NCI-H524 treated with DMSO at 0.1 percent for 48 hours (cell line): ENCODE measurements at places on chromosomes 11 and 22.

GRCh38 chr11:46356924-46357482, 9.7 kb downstream of the DGKZ start:
- no peak for DNase-seq

GRCh38 chr11:129998107-129998506, 4.5 kb downstream of the PRDM10 start:
- DNase-seq, result no peak

DNA sequence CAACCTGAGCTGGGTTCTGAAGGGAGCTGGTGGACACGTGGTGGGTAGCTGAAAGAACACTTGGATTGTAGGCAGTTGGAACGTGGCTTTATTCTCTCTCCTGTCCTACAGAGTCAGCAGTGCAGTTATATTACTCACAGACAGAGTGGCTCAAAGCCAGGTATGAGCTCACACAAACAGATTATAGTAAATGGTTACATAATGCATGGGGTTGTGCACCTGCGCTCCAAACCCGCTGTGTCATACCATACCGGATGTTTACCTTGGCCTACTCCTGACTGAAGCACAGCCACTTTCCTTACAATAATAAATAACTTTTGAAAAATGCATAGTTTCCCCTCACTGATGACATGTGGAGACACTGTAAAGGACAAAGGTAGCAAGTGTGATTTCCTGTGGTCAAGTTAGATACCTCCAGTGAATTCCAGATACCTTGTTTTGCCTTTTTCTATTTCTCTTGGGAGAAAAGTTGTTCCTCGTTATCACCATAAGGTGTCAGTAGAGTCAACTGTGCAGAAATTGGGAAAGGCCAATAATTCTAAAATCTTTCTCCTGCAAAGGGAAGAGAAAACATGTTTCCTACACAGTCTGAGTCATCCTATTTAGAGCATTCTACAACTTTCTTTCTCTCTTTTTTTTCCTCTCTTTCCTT, 13.5 kb downstream of the MS4A6A start:
- DNase-seq, result no peak

DNA sequence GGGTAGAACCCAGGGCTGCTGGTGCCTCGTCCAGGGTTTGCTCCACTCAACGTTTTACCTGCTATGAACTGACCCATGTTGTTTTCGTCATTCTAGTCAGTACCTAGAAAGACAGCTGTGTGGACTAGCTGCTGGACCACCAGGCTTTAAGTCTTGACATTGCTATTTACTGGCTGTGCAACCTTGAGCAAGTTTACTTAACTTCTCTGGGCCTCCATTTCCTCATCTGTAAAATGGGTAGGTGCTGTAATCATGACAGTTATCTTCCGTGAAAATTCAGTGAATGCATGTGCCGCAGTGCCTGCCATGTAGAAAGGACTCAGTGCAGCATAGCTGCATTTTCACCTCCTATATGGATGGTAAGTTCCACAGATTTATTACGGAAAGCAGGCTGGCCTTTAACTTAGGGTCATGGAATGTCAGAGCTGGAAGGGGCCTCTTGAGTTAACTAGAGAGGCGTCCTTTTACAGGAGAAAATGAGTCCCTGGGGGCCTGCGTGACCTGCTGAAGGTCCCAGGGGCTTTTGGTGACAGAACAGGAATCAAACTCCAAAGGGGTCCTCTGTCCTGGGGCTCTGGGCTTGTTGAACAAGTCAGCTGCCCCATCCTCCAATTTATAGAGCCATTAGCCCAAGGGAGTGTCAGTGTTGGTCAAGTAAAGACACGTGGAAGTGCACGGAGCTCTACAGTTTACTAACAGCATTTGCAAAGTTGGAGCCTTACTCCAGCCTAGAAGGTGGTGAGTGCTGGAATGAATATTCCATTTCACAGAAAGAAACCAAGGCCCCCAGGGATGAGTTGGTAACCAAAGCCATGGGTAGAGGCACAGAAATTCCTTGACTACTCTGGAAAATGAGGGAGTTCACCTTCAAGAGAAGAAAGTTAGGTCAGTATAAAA, 12.0 kb upstream of the MALAT1 start:
- no peak for DNase-seq

DNA sequence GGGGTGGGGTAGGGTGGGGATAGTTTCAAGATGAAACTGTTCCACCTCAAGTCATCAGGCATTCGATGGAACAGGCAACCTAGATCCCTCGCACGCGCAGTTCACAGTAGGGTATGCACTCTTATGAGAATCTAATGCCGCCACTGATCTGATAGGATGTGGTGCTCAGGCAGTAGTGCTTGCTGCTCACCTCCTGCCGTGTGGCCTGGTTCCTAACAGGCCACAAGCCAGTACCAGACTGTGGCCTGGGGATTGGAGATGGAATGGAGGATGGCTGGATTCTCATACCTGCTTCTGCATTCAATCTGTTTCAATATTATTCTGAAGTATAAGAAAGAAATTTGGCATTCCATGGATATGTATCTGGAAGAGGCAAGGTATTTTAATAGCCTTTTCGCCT, 73.1 kb downstream of the RBFOX2 start:
- DNase-seq, result no peak

DNA sequence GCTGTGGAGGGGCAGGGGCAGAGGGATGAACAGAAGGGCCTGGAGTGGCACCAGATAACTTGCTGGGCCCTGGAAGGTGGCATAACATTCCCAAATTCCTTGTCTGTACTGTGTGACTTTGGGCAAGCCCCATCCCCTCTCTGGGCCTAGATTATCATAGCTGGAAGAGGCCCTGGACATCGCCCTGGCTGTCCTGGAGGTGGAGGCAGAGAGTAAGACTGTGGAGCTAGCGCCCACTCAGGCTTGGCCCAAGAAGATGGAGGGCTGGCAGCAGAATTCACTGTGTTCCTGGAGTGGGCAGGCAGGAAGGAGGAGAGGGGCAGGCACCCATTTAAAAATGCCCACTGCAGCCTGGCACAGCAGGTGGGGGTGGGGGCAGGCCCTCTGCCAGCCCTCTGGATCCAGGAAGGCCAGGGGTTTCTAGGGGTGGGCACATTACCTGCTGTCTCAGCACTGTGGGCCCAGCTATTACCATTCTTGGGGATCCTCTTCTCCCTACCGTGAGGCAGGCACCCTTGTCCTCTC, 22.6 kb downstream of the ARHGEF17 start:
- DNase-seq, result no peak

- peak; percentile 19 for DNase-seq
Measured at GRCh38 chr11:88103337-88104206, 71.7 kb downstream of the RAB38 start.

DNA sequence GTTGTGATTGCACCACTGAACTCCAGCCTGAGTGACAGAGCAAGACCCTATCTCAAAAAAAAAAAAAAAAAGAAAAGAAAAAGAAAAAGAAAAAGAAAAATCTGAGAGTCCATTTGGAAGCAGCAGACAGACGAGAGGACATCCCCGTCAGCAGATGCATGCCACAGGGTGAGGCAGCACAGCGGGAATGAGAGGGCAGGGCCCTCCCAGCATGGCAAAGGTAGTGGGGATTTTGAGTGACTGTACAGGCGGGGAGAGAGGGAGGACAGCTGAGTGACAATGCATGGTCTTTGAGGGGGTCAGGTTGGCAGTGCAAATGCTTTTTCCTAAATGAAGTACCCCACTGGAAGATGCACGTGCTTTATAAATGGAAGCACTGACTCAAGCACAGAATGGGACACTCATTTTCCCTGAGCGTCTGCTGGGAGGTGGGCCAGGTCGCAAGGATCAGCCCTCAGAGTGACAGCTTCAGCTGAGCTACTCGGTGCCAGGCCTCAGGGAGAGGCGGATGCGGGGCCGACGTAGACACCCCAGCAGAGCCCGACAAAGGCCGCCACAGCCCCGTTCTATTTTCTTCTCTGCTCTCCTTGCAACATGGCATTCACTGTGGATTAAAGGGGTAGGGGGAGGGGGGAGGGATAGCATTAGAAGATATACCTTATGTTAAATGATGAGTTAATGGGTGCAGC, 113.5 kb downstream of the SHANK2 start:
- DNase-seq, result no peak

- DNase-seq, result no peak
Measured at GRCh38 chr11:10436224-10436623, 18.8 kb upstream of the AMPD3 start.

DNA sequence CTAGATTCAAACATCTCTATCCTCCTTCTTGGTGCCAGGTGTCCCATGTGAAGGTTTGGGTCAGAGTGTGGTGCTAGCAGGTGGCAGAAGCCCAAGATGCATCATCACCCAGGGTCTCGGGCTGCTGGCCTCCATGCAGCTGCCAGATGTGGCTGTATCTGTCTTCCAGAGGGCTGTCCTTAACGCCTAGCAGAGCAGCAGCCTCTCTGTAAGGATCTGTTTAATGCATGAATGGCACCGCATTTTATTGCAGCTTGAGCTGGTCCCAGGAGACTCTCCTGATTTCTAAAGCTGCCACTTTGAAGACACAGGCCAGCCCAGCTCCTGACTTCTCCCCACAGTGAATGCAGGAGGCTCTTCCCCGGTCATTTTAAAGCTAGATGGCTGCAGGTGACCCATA, 26.3 kb downstream of the SLC1A2 start:
- DNase-seq, result peak; percentile 58

DNA sequence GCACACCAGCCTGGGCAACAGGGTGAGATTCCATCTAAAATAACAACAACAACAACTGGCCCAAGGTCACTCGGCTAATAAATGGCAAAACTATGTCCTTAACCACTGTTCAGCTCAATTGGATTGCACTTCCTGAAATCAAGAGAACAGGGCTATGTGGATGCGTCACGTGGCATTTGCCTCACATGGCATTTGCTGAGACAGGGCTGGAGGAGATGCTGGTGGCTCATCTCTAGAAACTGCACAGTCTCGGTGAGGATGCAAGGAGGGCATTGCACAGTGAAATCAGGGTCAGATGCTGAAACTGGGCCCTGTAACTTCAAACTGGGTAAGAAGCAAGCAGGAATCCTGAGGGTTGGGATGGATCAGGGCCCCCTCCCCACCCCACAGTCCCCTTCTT, 171.9 kb downstream of the BUD13 start:
- DNase-seq, result no peak

DNA sequence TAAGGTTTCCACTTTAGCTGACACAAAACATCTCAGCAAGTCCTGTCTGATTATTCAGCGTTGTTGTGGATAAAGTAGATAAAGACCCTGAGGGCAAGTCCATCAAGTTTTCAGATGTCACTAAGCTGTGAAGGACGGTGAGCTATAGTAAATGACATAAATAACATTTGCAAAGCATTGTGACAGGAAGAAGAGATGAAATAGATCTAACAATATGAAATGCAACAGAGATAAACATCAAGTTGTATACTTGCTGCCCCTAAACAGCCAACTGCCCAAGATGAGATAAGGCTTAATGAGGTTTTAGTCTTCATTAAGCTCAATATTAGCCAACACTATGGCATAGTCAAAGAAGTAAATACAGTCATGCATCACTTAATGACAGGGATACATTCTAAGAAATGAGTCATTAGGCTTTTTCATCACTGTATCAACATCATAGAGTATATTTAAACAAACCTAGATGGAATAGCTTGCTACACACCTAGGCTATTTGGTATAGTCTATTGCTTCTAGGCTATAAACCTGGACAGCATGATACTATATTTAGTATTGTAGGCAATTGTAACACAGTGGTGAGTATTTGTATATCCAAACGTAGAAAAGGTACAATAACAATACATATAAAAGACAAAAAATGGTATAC, 625.1 kb upstream of the ANO5 start:
- DNase-seq, result no peak

- DNase-seq, result no peak
Measured at GRCh38 chr11:69249311-69250185, 44.4 kb upstream of the MYEOV start.

DNA sequence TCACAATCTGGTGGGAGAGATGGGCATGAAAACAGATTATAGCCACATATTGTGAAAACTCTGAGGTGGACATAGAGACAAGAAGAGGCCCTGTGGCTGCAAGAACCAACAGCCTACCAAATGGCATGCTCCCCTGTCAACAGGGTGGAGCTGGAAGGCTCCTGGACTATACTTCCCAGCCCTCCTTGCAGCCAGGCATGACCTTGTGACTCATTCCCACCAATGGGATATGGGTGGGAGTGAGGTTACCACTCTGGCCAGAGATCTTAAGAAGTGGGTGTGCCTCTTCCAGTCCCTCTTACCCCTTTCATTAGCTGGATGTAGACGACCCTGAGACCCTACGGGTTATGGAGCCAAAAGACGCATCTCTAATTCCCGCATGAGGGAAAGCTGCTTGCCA, 126.4 kb upstream of the ZBED5 start:
- no peak for DNase-seq

- peak; percentile 22 for DNase-seq
Measured at GRCh38 chr11:130068986-130069658, 572 bp upstream of the APLP2 start.

- no peak for DNase-seq
Measured at GRCh38 chr11:67351275-67352005, 1.9 kb downstream of the POLD4 start.

- DNase-seq, result peak; percentile 76
Measured at GRCh38 chr22:27919942-27920755, 1.1 kb upstream of the PITPNB start.

DNA sequence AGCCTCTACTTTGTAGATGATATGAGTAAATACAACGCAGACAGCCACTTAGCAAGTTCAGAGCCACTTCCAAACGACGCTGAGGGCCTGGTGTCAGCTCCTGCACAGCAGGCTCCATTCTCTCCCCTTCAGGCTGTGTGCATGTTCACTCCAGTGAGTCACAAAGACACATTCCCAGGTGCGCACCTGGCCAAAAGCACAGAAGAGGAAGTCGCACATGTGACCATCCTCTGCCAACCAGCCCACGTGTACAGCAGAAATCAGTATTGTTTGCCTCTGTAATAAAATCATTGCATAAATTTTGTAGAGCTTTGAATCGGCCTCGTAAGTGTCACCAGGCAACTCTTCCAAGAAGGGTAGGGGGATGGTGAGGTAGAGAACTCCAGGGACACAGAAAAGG, 19.5 kb upstream of the TPH1 start:
- no peak for DNase-seq

- no peak for DNase-seq
Measured at GRCh38 chr11:1326435-1327063, 17.1 kb upstream of the TOLLIP start.

DNA sequence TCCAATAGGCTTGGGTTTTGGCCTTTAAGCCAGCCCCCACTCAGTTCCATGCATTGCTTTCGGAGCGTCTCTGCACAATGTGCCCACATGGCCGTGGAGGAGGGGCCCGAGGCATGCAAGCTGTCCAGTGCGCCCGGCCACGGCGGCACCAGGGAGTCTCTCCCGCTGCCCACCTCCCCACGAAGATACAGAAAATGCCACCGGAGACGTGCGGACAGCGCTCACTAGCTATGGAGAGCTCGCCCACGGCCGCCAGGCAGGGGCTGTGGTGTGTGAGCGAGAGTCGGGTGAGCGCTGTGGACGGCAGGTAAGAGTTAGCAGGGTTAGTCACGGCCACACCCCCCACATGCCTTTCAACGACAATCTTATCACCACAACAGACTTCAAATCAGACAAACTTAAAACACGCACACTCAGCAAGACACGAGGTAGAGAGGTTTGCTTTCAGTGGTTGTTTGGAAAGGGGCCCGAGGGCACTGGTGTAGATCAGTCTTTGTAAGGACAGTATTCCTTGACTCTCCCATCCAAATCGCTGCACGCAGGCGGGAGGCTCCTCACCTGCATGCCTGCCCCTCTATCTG, 18.7 kb upstream of the BID start:
- no peak for DNase-seq

GRCh38 chr11:120054753-120055045, 83.2 kb downstream of the TRIM29 start:
- DNase-seq, result no peak

GRCh38 chr11:134406264-134407185, 5.5 kb downstream of the B3GAT1 start:
- DNase-seq, result no peak
